Adrenal gland (tissue), 19 donors: ENCODE measurements at places on chromosomes 3 and 15.

- no peak for DNase-seq
These were observed 569 bp downstream of the TMEM266 start for GRCh38 chr15:76060118-76060989.

GRCh38 chr15:36814708-36815107, 235.3 kb downstream of the CDIN1 start:
- peak; percentile 45 for DNase-seq

DNA sequence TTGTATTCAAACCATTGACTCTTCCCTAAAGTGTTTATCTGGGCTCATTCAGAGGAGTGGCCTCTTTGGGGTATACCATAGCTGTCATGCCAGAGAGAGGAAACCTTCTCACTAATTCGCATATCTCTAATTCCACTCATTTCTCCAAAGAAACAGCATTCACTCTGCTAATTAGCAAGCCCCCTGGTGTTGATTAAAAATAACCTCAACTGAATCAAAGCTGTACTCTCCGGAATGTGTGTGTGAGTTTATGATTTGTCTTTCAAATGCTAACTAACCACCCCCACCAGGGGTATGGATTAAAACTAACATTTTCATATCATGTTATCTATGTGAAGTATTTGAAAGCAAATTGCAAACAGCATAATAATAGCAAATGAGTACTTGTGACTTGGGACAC, 45.5 kb downstream of the PAQR5 start:
- no peak for DNase-seq

GRCh38 chr3:71528816-71529215, 54.7 kb downstream of the FOXP1 start:
- DNase-seq: no peak

DNA sequence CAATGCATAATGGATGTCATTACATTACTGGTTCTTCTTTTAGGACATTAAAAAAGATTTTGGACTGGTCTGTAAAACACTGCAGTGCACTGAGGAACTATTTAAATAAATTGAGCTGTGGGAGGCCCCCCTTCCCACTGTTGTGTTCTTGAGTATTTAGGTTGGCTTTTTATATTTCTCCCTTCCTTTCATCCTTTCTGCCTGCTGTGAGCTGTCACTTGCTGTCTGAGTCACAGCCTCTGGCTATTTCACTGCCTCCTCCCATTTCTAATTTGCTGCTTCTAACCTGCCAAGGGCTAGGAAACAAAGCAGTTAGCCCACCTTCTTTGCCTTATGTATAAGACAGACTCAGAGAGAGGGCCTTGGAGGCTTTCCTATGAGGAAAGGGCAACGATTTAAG, 89.0 kb upstream of the FNDC3B start:
- no peak for DNase-seq

- no peak for DNase-seq
These were observed 233.2 kb downstream of the ZBBX start for GRCh38 chr3:167146911-167147310.

DNA sequence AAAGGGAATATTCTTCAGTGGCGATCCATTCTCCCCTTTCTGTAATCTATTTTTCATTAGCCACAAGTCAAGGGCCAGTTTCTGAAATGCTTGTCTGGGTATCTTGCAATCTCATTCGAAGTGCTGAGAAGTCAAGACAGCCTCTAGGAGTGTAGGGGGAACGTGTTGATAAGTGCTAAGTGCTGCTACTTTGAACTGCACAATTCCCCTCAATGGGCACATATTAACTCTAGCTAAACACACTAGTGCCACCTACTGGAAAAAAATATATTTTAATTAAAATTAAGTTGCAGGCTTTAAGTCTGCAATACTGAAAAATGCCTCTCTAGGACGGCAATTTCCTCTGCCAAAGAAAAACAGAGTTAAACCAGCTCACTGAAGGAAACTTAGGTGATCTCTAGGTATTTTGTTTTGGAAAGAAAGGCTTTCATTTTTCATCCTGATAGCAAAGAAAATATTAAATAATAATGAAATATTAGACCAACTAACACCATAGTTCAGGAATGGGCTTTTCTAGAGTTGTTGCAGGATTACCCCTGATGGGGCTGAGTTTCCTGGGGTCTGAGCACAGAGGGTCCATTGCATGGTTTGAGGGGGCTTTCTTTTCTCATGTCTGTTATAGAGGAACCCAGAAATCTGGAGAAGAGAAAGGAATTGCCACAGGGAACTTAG, 181.9 kb upstream of the KBTBD8 start:
- DNase-seq: no peak
